ENCODE measurements at places on chromosomes 6 and 20.
A peak's percentile ranks its signal among the peaks of the same experiment; 100 is the strongest.

- DNase-seq: peak; percentile 61
Measured at GRCh38 chr6:43496370-43497128, 13.6 kb downstream of the LRRC73 start.

DNA sequence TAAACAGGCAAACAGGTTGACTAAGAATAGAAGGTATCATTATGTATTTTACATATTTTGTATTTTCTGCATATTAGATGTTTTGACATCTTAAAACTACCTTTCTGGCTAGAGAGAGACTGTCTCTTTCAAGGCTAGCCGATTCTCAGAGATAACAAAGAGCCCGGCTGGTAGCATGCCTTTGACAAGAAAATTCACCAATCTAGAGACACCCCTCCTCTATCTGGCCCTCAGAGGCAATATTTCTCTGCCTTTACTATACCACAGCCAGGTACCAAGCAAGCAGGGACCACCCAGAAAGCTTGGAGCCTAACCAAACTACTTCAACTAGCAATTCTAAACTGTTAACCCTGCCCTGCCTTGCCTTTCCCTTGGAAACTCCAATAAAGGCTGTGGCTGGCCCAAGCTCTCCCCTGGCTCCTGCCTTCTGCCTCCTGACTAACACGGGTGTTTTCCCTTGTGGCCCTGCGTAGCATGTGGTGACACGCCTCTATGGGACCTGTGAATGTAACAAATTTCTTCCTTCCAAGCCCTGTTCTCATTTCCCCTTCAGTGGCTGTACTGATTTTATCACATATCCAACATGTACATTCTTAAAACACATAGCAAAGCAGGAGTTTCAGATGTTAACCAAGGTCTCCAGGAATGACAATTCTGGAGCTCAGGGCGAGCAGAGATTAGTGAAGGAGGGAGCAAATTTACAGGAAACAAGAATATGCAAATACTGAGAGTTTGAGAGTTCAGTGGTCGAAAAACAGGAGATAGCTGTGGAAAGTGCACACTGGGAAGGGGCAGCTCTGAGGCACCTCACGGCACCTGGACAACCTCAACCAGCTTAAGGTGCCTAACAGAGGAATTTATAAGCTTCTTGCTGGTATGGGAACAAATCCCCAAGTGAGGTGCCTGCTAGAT lies 120.8 kb downstream of the BACH2 start:
- DNase-seq: no peak

DNA sequence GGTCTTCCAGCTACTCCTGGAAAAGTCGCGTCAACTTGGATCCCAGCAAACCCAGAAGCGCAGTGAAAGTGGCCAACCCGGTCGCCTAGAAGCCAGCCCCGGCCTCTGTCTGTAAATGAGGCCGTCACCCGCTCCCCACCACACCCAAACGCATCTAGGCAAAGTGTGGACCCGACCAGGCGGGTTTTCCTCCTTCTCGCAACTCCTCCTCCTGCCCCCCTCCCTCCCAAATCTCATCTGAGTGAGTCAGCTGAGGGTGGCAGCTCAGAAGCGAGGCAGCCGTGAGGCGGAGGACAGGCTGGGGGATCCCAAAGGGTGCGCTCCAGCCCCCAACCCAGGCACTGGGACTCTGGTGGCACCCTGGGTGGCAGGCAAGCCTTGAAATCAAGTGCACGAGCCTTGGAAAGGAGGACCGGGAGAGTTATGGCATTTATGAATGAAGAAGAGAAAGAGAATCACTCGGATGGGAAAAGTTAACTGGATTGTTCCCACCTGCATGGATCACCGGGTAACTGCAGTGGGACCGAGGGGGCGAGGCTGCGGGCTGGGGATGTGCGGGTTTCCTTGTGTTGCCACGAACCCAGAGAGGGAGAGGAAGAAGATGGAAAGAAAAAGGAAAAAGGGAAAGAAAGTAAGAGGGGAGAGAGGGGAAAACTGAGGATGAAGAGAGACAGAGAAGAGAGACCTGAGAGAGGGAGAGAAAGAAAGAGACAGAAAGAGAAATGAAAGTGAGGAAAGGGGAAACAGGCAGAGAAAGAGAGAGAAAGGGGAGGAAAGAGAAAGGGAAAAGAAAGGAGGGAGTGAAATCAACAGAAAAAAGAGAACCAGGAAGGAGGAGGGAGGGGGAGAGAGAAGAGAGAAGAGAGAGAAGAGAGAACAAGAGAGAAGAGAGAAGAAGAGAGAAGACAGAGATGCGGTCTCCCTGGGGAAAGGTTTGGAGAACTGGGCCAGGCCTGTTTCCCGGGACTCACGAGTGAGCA lies at the start of gene APCDD1L:
TSS of gene APCDD1L (minus strand) at position 167 of the 980 bp plus-strand sequence. CDS start 692 bp downstream, outside the sequence.
- no peak for DNase-seq

GRCh38 chr6:54308289-54308985 lies at the start of gene TINAG:
TINAG (plus strand) TSS chr6:54308441; CDS start chr6:54308551, 110 bp downstream.
- DNase-seq: no peak

- DNase-seq: peak; percentile 74
Measured at GRCh38 chr6:150417899-150418826, 49.4 kb downstream of the IYD start.

DNA sequence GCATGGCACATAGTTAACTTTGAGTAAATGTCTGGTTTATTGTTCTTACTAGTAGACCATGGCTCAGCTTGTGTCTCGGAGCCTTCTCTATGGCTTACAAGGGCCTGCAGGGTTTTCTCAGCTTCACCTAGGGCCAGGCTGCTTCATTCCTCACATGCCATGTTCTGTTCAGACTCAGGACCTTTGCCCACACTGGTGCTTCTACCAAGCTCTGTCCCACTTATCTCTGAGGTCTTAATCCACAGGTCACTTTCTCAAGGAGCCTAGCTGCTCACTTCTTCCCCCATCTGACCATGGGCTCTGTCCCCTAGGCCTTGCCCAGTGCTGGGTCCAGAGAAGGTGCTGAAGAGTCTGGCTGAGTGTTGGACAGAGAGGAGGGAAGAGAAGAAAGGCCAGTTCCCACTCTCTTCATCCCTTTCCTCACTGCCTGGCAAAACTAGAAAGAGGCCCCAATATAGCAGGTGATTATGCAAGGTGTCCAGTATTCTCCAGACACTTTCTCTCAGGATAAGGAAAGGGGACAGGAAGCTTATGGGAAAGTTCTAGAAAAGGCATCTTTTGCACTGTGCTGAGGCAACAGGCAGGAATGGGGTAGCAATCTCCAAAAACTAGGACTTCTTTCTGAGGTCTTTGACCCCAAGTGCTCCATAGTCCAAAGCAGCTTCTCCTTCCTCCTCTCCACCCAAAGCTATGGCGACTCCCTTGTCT lies 40.0 kb downstream of the COX4I2 start:
- DNase-seq: no peak

GRCh38 chr6:163943607-163944385 lies 529.3 kb downstream of the QKI start:
- no peak for DNase-seq

- no peak for DNase-seq
Measured at GRCh38 chr6:21883595-21884328, 290.2 kb downstream of the SOX4 start.

DNA sequence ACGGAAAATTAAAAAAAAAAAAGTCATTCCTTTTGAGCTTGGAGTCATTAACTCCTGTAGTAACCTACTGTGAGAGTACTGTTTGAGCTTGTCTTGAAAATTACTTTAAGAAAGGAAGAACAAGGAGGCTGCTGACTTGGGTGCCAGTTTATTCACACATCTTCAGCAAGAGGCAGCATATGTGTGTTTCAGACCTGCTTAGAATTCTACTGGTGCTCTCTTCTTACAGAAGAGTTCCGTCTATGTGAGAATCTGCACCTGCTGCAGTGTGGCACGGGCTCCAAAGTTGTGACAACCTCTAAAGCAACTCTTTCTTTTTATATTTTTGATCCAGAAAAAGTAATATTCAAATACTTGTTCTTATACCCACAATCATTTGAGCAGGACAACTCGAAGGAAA lies 117.4 kb upstream of the SOX4 start:
- DNase-seq: no peak

DNA sequence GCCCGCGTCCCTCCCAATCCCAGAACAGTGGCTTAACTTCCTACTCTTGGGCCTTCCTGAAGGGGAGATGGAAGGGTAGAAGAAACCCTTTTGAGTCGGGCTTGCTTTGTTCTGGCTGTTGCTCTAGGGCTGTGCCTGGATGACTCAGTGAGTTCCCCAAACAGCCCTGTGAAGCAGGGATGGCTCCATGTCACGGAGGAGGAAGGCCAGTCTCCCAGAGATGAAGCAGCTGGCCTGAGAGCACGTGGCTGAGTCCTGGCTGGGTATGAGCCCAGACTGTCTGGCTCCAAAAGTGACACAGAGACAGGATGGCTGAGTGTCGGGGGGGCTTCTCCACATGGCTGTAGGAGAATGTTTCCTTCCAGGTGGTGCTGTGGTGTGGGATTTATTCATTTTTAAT lies 4.6 kb downstream of the SYTL3 start:
- DNase-seq: no peak

- DNase-seq: no peak
Measured at GRCh38 chr6:36402481-36402880, 15.0 kb upstream of the ETV7 start.

- peak; percentile 27 for DNase-seq
Measured at GRCh38 chr20:8020314-8021079, 936 bp upstream of the TMX4 start.

DNA sequence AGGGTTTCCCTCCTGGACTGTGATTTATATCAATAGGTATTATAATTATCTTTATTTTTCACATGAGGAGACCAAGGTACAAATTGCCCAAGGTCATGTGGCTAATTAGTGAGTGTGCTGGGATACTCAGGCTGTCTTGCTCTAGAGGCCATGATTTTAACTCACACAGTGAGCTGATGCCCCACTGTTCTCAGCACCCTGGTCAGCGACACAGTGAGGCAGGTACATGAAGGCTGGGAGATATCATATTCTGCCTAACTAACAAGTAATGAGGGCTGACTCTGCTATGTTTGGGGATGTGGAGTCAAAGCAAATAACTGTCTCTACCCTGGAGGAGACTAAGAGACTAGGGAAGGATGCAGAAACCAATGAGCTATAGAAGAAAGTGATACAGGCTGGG lies 501.1 kb downstream of the PTPRT start:
- no peak for DNase-seq

DNA sequence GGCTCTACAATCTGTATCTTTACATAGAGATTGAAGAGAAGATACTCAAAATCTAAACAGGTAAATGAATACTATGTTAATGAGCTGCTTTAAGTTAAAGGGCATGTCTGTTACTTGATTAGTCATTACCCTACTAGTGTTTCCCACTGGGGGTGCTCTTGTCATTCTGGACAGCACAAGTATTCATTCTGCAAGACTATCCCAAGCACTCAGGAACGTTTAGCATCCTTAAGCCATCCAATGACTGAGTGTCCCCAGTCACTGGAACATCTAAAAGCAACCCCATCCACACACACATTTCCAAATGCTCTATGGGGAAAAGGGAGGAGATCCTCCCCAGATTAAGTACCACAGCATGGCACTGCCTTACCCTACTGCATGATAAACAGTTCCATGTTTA lies 25.7 kb downstream of the EZR start:
- DNase-seq: peak; percentile 64

GRCh38 chr6:43493230-43493629 lies 15.9 kb downstream of the TJAP1 start:
- no peak for DNase-seq

DNA sequence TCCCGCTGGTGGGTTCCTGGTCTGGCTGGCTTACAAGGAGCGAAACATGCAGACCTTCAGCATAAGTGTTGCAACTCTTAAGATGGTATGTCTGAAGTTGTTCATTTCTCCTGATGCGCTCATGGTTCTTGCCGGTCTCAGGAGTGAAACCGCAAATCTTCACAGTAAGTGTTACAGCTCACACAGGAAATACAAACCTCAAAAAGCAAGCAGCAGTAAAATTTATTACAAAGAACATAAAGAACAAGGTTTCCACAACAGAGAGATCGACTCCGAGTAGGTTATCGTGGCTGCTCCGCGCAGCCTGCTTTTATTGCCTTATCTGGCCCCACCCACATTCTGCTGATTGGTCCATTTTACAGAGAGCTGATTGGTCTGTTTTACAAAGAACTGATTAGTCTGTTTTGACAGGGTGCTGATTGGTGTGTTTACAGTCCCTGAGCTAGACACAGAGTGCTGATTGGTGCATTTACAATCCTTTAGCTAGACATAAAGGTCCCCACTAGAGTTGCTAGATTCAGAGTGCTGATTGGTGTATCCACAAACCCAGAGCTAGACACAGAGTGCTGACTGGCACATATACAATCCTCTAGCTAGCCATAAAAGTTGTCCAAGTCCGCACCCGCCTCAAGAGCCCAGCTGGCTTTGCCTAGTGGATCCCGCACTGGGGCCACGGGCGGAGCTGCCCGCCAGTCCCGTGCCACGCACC lies 39.2 kb downstream of the TRIM27 start:
- DNase-seq: no peak

- no peak for DNase-seq
Measured at GRCh38 chr6:113599444-113599843, 257.7 kb upstream of the MARCKS start.

DNA sequence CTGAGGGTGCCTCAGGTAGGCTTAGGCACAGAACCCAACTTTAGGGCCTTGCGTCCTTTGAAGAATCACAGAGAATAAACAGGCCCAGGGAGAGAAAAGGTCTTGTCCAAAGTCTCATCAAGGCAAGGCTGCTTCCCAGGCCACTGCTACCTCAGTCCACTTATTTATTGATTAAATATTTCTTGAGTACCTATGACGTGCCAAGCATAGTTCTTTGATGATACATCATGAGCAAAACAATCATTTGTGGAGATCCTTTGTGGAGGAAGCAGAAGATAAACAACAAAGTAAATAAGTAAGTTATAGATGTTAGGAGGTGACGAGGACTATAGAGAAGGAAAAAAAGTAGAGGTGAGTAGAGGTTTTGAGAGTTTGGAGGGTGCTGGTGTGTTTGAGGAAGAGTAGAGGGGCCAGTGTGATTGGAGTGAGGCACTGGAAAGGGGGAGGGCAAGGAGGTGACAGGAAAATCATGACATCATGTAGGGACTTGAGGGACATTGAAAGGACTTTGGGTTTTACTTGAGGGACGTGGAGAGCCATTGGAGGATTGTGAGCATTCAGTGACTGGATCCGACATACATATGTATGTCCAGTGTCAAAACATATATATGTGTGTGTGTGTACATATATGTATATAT lies 14.1 kb upstream of the CHMP4B start:
- no peak for DNase-seq

DNA sequence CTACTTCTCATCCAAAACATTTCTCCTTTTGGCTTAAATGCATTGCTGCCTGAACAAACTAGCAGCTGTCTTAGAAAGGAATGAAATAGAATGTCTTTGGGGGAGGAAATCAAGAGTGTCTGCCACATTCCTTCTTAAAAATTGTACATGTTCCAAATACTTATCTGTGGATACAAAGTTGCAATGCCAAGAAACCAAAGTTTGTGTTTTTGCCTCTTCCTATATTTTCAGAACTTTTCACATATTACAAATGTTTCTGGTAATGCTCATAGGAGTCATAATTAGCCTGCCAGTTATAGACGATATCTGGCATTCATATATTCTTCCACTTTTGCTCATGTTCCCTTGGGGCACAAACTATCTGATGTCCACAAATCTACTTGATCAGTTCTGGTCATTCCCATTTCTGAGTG lies 165.5 kb upstream of the BMP5 start:
- no peak for DNase-seq

- no peak for DNase-seq
Measured at GRCh38 chr6:18676548-18676947, 289.4 kb downstream of the RNF144B start.
